ENCODE measurements at places on chromosomes 11 and 22.
A peak's percentile ranks its signal among the peaks of the same experiment; 100 is the strongest.

DNA sequence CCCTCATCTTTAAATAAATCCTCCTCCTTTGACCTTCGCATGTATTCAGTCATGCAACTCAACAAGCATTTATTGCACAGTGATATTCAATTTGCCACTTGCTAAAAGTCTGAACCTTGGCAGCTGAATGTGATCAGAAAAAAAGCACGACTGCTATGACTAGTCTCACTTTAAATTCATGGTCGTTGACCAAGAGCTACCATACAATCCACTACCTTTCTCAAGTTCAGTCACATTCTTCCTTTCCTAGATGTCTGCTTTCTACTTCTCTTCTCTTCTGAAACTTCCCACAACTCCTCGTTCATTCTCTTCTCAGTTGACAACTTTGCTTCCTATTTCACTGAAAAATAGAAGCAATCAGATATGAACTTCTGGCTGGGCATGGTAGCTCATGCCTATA, 2.0 kb upstream of the SAA1 start:
- DNase-seq: no peak

DNA sequence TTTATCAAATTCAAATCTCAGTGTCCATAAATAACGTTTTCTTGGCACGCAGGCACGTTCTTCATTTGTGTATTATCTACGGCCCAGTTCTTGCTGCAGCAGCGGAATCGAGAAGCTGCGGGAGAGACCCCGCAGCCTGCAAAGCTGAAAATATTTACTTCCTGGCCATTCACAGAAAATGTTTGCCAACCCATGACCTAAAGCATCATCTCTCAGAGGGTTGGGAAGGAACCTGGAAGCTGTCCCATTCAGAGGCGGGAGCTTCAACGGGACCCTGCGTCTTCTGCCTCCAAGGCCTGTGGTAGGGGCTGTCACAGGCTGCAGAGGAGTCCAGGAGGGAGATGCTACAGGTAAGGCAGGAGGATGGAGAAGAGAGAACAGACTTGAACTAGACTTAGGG, 319.2 kb downstream of the MN1 start:
- no peak for DNase-seq

DNA sequence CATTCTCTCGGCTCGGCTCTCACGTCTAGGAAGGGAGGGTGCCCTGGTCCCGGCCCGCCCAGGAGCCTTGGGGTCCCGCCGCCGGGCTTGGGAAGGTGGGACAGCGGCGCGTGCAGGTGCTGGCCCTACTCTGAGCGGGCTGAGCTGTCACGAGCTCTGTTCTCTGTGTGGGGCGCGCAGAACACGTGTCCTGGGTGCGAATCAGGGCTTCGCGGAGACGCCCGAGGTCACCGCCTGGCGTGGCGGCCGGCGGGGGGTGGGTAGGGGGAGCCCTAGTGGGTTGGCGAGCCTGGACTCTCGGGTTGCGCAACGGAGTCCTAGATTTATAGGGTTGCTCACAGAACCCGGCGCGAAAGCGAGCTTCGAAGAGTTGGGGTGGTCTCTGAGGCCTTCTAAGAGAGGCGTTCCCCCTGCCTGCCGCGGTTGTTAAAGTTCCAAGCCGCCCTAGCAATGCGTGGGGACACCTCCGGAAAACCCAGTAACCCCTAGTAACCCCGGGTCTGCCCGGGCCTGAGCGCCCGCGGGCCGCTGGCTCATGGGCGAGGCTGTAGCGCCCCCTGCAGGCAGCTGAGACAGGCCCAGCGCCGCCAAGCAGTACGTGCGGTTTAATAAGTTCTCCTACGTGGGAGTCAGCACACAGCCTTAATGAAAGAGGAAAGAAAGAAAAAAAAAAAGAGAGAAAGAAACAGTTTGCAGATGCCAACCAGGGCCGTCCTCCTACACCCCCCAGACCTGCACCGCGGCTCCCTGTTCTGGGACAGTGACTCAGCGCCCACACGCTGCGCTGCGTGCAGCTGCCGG, 2.7 kb downstream of the ADM start:
- DNase-seq: peak; percentile 91

- DNase-seq: no peak
Measured at GRCh38 chr11:13258855-13259254, 18.7 kb upstream of the BMAL1 start.

DNA sequence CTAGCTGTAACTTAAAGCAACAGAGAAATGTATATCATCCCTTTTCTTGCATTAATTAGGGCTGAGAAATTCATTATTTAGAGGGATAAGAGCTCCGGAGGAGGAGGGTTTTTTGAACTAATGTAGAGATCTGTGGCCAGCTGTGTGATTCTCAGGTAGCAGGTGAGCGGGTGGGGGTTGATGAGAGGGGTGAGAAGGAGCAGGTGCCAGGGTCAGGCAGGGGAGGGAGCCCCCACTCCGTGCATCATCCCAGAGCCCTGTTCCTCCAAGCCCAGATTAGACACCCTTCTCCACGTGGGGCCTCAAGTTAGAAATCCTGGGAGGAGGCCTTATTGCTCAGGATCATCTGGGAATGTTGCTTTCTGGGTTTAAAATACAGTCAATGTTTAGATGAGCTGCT, 24.9 kb downstream of the ZBTB16 start:
- no peak for DNase-seq

DNA sequence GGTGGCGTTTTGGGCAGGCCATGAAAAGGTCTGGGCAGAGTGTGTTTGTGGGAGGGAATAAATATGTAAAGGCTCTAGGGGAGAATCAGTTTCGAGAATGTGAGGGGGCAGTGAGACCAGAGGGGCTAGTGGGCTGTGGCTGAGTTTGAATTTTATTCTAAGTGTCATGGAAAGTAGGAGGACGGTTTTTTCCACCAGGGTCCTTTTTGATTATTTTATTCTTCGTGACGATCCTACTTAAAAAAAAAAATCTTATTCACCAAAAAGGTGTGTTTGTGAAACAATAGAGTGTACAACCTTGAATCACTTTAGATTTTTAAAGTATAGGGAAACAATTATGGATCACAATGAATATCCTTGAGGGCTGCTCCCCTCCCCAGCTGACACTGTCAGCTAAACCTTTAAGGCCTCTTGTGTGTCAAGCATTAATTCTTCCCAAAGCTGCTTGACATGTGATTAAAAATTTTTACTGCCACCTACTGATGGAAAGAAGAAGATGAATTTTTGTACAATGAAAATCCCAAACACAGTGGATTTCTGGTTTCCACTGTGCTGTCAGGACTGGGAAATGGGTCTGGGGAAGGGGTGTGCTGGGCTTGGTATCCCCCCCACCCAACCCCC, 107.5 kb upstream of the OR4B1 start:
- DNase-seq: no peak

GRCh38 chr11:94583213-94583865, 16.2 kb downstream of the PIWIL4 start:
- DNase-seq: no peak

GRCh38 chr11:8005556-8005955, 18.4 kb downstream of the EIF3F start:
- DNase-seq: no peak

- no peak for DNase-seq
Measured at GRCh38 chr11:72439455-72439854, 5.1 kb upstream of the CLPB start.

DNA sequence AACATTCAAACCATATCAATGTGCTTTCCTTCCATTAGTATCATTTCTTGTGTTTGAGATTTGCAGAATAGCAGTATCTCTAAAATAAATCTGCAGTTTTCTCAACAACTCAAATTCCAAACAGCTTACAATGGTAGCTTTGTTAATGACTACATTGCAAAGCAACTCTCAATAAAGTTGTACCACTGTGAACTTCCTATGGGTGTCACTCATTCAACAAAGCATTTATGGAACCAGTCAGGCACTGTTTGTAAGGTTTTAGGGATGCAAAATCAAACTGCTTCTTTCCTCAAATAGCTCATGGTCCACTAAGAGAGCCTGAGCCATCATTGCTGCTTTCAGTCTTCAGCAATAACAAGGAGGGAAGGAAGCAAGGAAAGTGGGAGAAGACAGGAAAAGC, 91.0 kb downstream of the CCDC83 start:
- DNase-seq: no peak

DNA sequence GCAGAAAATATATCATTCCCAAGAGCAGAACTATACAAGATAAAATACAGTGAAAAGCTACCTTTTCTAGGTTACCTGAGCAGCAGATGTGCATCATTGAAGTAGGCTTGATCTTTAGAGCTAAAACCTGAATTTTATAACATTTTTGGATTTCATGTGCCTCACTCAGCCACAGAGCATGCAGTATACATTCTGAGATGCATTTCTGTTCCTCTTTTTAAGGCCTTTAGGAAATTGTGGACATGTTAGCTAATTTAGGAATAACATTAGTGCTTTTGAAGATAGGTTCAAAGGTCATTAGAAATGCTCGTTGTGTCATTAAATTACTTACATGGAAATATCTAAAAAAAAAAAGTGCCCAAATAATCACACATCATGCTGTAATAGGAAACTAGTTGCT, 230.6 kb upstream of the PDGFD start:
- no peak for DNase-seq

DNA sequence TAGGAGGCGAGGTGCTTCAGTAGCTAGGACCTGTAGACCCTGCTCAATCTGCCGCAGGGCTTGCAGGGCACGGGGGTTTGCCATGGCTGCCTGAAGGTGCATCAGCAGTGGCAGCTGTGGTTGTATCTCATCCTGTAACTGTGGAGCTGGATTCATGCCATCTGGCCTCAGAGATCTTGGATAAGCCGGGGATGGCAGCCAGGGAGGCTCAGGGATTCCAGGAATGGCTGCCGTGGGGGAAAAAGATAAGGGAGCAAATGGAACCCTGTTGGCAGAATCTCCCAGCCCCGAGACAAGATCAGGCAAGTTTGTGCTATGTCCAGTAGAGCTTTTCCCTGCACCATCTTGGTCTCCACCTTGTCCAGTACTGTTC, 1.8 kb downstream of the UBQLN3 start:
- no peak for DNase-seq
